ENCODE measurements at places on chromosomes 16 and 17.

- no peak for DNase-seq
Measured at GRCh38 chr17:72634621-72635020, 457.9 kb downstream of the SLC39A11 start.

DNA sequence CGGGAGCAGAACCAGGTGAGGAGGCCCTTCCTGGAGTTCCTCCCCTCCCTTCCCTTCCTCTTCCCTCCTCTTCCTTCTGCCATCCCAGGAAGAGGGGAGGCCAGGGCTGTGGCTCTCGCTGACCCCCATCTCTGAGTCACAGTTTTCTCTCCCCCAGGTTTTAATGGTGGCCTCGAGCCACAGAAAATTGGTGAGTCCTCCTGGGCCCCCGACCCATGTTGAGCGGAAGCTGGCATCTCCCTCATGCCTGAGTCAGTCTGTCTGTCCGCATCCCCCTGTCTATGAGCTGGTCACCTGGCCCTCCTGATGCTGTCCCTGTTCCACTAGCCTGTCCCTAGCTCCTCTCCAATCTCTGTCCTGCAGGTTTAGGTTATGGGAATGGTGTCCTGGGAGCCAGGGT, 12.8 kb upstream of the CLDN9 start:
- DNase-seq: no peak

DNA sequence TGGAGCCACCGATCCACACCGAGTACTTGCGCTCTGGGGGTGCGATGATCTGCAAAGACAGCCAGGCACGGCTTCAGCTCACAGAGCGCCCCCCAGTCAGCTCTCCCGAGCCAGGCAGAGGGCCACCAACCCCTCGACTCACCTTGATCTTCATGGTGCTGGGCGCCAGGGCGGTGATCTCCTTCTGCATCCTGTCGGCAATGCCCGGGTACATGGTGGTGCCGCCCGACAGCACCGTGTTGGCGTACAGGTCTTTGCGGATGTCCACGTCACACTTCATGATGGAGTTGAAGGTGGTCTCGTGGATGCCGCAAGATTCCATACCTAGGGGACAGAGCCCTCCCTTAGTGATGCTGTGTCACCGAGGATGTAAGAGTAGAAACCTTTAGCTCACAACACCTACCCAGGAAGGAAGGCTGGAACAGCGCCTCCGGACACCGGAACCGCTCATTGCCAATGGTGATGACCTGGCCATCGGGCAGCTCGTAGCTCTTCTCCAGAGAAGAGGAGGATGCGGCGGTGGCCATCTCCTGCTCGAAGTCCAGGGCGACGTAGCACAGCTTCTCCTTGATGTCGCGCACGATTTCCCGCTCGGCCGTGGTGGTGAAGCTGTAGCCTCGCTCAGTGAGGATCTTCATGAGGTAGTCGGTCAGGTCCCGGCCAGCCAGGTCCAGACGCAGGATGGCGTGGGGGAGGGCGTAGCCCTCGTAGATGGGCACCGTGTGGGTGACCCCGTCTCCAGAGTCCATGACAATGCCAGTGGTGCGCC, 1.6 kb downstream of the ACTG1 start:
- no peak for DNase-seq

- DNase-seq: no peak
Measured at GRCh38 chr17:49755663-49756283, 8.2 kb downstream of the FAM117A start.

DNA sequence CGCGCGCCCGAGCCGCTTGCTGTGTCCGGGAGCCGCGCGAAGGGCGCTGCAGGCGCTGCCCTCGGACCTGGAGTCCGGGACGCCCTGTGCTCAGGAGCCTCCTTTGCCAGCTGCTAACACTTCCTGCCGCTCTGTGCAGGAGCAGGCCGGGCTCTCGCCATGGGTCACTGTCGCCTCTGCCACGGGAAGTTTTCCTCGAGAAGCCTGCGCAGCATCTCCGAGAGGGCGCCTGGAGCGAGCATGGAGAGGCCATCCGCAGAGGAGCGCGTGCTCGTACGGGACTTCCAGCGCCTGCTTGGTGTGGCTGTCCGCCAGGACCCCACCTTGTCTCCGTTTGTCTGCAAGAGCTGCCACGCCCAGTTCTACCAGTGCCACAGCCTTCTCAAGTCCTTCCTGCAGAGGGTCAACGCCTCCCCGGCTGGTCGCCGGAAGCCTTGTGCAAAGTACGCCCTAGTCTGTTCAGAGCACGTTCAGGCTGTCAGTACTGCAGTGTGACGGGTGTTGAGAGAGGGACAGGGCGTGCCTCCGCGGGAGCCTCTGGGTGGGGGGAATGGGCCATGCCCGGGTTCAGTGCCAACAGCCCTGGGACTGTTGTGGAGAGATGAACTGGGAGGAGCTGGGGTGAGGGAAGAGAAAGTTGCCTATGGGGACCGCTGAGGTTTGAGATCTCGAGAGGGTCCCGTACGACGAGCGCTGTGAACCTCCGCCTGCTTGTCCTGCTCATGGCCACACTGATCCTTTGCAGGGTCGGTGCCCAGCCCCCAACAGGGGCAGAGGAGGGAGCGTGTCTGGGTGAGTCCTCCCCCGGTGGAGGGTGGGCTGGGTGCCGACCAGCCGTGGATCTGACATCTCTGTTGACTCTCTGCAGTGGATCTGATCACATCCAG, 1.3 kb downstream of the ZNF276 start:
- DNase-seq: no peak

DNA sequence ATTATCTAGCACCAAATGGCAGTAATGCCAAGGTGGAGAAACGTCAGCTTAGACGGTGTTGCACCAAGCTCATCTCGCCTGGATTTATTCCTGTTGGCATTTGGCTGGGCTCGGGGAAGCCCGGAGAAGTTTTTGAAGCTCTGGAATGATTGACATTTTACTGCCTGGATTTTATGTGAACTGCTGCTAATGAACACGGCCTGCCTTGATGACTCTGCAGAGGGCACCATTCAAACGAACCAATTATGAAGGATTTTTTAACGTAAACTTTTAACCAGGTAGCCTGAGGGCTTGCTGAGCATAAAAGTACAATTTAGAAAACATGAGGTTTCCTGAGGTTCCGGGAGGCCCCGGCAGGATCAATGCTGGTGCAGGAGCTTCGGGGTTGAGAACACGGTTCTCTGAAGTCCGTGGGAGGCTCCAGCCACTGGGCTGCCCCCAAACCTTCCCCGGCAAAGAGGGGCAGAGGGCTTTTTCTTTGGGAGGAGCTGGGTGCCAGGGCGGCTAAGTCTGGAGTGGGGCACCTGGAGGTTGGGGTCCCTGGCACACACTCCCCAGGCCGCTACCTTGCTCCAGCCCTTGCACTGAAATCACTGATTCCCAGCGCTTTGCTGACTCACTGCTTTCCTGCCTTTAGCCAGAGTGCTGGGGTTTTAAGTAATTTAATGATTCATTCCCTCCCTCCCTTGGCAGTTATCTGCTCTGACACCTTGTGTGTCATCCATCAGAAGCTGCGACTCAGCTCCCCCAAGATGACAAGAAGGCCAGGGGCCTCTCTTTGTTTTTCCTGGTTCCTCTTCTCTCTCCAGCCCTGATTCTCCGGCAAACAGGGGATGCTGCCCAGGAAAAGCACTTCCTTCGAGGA, 161.2 kb upstream of the IRX3 start:
- DNase-seq: no peak

- no peak for DNase-seq
Measured at GRCh38 chr16:54093281-54093680, 193.3 kb downstream of the IRX3 start.

Data from NCI-H2081 (cell line).